ENCODE measurements at places on chromosomes 4 and X.

DNA sequence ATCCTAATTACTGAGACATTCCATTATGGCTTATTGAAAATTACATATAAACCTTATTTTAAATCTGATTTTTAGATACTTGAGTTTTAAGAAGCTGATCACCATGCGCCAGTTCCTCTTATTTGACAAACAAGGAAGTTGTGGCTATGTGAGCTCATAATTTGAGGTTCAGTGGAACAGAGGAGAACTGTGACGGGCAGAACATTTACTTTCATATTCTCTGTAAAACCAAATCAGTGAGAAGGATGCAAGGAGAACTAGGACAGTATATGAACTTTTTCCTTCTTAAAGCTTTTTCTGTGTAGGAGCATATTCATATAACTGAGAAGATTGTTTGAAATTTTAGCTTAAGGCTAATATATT is 25.3 kb downstream of the STIM2 start:
- DNase-seq: no peak

GRCh38 chrX:131614241-131614640 is 70.4 kb downstream of the OR13H1 start:
- DNase-seq: no peak

GRCh38 chr4:119932277-119932676 is 134.4 kb downstream of the MAD2L1 start:
- no peak for DNase-seq

DNA sequence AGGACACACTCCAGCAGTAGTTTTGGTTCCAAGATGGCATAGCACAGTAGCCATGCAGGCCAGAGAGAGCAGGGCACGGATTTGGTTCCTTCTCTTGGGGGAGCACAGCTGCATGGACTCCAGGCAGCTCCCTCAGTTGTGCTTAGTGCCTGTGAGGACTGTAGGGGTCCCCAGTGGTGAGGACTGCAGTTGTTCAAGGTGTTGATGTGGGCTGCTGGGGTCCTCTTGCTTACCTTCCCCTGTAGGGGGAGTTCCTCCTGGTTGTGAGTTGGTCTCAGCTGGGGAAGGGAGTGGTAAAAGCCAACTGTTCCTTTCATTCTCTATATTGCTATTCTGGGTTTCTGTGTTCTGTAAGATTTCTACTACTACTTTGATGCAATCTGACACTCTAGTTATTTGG is 606.5 kb downstream of the MAGEB5 start:
- no peak for DNase-seq

GRCh38 chr4:47717188-47717587 is 120.7 kb downstream of the CORIN start:
- no peak for DNase-seq

DNA sequence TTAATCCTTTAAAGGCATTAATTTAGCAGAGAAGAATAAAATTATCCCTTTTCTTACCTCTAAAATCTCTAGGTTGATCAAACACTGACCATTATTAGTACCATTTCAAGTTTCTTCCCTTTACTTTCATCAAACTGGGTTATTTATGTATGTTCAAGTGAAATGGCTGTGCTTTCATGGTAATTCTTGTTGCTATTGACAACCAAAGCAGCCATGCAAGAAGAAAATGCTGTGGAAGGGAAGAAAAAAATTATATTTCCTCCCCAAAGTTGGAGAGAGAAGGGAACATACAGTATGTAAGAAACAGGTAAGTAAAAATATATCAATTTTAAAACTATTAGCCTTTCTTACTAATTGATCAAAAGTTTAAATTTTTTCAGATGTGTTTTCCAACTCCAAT is 16.2 kb downstream of the NPNT start:
- no peak for DNase-seq

- DNase-seq: no peak
Observed at GRCh38 chr4:120318196-120318846, 251.7 kb upstream of the MAD2L1 start.

GRCh38 chrX:13028871-13029636 is 15.4 kb downstream of the FAM9C start:
- peak; percentile 32 for DNase-seq

DNA sequence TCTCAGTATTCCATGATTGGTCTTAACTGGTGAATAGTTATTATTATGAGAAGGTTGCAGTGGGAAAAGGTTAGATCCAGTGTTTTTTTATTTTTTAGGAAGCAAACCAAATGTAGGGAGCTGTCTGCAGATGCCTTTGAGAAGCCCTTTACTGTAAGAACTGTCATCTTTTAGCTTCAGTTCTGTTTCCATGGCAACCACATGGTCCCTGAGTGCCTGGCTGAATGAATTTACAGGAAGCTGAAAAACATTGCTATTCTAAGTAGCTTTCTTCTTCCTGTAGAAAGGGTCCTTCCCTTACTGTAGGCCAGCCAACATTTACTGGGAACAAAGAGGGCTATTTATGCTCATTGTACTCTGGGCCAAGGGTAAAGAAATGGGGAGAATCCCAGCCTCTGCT is 103.3 kb downstream of the DCLK2 start:
- no peak for DNase-seq

- no peak for DNase-seq
Observed at GRCh38 chrX:69429339-69430015, 74.6 kb upstream of the NALF2 start.

- DNase-seq: no peak
Observed at GRCh38 chr4:154030152-154030551, 241.3 kb upstream of the SFRP2 start.

- DNase-seq: no peak
Observed at GRCh38 chr4:1093391-1094335, 19.7 kb downstream of the RNF212 start.

DNA sequence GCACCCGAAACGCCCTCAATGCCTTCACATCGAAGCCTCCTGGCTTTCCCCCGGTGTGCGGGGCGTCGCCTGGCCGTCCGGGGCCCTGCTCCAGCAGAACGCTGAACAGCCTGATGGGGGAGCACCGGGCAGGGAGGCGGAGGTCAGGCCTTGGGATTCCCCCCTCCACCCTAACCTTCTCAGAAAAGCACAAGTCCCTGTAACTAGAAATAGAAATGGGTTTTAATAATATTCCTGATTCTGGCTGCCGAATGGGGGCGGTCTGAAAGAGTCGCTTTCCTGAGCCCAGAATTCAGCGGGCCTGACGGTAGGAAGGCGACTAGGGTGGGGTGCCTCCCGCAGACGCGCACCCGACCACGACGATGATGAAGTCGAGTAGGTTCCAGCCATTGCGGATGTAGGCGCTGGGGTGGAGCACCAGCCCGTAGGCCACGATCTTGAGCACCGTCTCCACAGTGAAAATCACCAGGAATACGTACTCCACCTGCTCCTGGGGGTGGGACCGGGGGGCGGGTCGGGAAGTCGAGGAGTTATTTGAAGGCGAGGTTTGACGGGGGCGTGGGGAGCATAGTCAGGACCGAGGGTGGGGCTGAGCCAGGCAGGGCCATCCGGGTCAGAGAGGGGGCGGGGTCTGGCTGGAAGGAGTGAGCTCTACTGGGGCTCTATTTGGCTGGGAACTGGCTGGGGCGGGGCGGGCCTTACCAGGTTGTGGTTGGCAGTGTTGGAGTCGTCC is 2.5 kb downstream of the CACNA1F start:
- DNase-seq: no peak

GRCh38 chr4:52640808-52641565 is 18.1 kb downstream of the USP46 start:
- no peak for DNase-seq

DNA sequence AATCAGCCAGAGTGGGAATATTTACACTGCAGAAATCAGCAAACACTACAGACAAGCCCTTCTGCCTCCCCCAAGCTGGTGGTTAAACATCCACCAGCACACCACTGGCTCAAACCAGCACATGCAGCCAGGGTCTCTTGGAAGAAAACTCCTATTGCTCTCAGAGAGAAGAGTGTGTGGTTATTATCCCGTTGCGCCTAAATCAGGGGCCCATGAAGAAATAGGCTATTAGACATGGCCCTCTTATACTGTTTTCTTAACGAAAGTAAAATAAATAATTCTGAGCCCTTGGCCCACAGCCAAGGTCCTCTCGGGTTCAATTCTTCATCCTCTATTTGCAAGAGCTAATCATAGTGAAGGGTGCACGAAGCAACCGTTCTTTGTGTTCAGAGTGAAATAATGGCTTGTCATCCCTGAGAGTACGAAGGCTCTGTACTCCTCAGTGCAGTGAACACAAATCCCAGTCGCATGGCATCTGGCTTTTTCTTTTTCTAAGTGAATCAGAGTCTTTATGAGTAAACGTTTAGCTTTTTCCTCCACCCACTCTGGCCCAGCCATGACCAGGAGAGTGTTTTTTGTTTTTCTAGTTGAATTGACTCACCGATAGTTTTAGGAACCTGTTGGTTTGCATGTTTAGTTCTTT is 33.4 kb upstream of the RBM47 start:
- no peak for DNase-seq
